ENCODE measurements at places on chromosomes 7 and 10. TPM values are rescaled to one million over a fixed set of nuclear protein-coding genes. Genes with fewer than 3 reads are reported as not detected.

Gene CUZD1
- total RNA-seq: 0.50 TPM

Gene ACSL5
- total RNA-seq: 0.22 TPM

Gene UCMA
- not detected for total RNA-seq

Gene CASTOR2
- 7.2 TPM for total RNA-seq

Gene GRID1
- total RNA-seq: 0.33 TPM

Gene CTAGE6
- 0.44 TPM for total RNA-seq

Gene CLIP2
- 91.0 TPM for total RNA-seq

Gene SDK1
- total RNA-seq: 10.1 TPM

Gene HHEX
- 0.62 TPM for total RNA-seq

Gene PPP1R17
- total RNA-seq: not detected

Gene HYAL4
- not detected for total RNA-seq

Gene FZD8
- total RNA-seq: 20.2 TPM

Gene GIMAP5
- total RNA-seq: under 0.01 TPM

Gene KDM7A
- 7.1 TPM for total RNA-seq

Gene DBNL
- 204 TPM for total RNA-seq

Gene KCND2
- total RNA-seq: 2.0 TPM

Gene OGDHL
- 0.37 TPM for total RNA-seq

Gene ICA1
- 1.3 TPM for total RNA-seq

Gene GFRA1
- not detected for total RNA-seq

Gene TMEM225B
- total RNA-seq: 0.55 TPM

Gene CALN1
- total RNA-seq: not detected

Gene ITPRID1
- not detected for total RNA-seq

Gene ERVW-1
- not detected for total RNA-seq

Gene GPR15LG
- total RNA-seq: not detected

Gene OR2A12
- total RNA-seq: not detected

Gene SCART1
- 4.2 TPM for total RNA-seq

All from uterine smooth muscle cell (primary cell).